ENCODE measurements at places on chromosomes 11 and 22. TPM values are rescaled to one million over a fixed set of nuclear protein-coding genes. Genes with fewer than 3 reads are reported as not detected.

OR6X1 gene
- total RNA-seq, result not detected

DNA sequence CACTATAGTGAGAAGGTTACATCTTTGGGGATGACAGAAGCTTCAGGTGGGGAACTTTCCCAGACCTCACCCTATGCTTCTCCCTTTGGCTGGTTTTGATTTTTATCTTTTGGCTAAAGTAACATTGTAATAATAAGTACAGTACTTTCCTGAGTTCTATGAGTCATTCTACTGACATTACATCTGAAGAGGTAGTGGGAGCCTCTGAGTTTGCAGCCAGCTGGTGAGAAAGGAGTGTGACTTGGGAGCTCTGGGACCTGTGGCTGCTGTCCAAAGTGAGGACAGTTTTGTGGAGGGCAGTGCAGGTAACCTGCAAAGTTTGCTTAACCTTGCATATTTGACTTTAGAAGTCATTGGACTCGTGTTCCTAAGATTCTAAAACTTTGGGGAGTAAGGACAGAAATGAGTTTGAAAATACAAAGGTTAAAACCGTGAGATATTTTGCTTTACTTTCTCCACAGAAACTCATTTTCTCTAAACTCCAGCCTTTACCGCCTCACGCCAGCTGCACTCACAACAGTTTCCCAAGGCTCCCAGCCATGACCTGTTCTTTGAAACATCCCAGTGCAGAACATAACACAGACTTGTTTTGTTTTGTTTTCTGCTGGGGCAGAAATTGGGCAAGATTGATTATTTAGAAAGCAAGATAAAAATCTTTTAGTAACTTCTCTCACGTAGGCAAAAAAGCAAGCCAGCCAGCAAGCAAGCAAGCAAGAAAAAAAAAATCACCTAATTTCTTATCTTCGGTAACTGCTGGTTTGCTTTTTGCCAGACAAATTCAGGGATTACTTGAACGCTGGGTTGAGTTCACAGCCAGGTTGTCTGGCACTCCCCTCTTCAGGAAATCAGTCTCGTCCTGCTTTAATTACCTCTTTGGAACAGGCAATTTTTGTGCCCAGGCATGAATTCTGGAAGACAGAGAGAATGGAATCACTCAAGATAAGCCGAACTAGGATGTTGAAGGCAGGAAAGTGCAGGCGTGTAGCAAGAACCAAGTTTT is 478.3 kb upstream of the ISX start:
- no peak for DNase-seq

DNA sequence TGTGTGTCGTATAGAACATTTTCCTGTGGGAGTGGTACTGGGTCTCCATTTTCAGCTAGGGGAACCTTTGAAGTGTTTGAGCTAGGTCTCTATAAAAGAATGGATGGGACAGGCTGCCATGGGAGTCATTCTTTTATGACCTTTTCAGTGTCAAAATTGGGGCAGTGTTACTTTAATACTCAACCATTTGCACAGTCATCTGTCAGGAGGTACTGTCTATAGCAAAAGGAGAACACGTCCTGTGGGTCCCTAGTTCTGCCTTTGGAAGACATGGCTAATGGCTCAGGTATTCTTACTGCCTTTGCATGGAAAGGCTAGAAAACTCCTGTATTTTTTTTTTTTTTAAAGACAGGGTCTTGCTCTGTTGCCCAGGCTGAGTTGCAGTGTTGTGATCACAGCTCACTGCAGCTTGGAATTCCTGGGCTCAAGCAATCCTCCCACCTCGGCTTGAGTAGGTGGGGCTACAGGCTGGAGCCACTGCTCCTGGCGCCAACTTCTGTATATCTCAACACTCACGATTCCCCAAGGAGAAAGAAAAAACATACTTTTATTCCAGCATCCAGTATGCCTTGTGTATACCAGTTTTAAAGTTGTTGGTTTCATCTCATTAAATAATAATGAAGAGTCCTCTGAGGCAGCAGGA is 2.1 kb upstream of the ATF4 start:
- DNase-seq, result no peak

CEP164 gene
- 29.2 TPM for total RNA-seq
